ENCODE measurements at places on chromosomes 12 and 14.

GRCh38 chr12:109092497-109093021 is 713 bp downstream of the ALKBH2 start:
- no peak for DNase-seq

DNA sequence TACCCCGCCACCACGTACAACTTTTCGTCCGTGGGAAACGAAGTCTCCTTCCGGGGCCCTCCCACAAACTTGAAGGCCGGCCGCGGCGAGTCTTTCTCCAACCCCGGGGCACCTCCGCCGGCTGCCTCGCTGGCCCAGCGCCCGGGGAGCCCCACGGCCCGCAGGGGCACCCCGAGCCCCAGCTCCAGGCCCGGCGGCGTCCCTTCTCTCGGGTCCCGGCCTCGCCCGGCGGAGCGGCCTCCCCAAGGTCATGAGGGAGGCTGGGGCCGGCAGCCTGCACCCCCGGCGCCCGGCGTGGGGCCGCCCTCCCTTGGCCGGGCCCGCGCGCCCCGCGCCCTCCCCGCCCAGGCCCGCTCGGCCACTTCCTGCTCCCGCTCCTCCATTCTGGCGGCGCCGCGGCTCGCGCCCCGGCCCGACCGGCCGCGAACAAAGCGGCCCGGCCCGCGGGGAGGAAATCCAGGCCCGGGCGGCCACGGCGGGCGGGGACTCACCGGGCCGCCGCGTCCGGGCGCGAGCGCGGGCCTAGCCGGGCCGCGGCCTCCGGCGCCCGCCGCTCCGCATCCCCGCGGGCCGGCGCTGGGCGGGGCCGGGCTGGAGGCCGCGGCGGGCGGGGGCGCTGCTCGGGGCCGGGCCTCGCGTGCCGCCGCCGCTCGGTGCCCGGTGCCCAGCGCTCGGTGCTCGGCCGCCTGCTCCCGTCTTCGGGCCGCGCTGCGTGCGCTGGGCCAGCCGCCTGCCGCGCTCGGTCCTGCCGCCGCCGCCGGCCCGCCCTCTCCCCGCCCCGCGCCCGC is at the start of gene AKT1:
TSS of gene AKT1 (minus strand) at position 756 of the 788 bp plus-strand sequence. CDS start 3,105 bp downstream, outside the sequence.
- no peak for DNase-seq

- peak; percentile 37 for DNase-seq
Measured at GRCh38 chr12:66776974-66777373, 98.1 kb upstream of the GRIP1 start.

DNA sequence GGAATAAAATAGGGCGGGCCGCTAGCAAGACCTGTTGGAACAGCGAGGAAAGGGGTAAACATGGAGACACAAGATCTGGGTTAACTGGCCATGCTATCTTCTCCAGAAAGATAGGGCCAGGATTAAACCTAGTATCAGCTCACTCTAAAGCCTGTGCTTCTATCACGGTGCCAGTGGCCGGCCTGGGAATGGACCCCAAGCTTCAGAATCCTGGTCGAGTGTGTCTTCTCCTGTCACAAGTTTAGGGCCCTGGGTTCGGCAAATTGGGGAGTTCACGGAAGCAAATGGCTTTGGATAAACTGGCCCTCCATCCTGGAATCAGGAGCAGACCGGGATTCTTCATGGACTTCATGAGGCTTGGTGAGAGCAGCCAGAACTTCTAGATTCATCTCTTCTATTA is 82.2 kb downstream of the LGMN start:
- no peak for DNase-seq

DNA sequence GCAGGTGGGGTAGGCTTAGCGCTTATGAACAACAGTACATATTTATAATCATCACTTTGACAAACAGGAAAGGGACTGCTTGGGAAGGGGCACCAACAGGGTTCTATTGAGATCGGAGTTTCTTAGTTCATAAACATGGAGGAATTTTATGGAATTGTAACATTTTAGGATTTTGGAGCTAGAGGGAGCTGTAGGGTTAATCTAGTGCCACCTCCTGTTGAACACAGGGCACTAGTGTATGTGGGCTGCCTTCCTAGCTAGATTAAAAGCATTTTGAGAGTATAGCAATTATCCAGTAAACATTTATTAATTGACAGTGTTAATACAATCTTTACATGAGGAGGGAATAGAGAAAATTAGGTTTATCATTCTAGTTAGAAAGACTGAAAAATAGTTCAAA is 23.1 kb upstream of the TBC1D30 start:
- no peak for DNase-seq

GRCh38 chr12:106704081-106704480 is 70.4 kb upstream of the RIC8B start:
- DNase-seq = no peak

DNA sequence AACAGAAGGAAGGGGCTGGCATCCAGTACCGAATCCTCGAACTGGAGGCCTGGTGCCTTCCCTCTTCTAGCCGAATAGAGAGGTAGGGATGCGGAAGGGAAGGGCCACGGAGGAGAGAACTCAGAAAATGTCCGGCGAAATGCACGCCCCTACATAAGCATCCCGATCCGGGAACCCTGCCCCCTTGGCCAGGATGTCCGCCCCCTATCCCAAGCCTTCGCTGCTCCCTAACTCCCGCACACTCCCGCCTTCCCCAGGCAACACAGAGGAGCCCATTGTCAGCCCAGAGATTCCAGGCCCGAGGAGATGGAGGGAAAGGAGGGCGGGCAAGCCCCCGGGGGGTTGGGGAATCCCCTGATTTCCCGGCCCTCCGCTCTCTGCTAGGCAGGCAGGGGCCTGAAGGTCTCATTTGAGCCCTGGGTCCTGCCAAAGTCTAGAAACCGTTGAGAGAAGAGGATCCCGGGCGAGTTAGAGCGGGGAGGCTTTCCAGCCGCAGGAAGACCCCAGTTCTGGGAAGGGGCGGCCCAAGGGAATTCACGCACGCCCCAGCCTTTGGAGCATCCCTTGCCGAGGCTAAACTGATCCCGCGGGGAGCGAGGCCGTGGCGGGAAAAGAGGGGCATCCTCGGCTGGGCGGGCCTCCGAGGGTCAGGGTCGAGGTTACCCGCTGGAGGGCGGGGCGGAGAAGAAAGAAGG is 569 bp upstream of the ARHGEF40 start:
- DNase-seq = peak; percentile 48

GRCh38 chr12:47773062-47773857 is at the start of gene SLC48A1:
Gene SLC48A1 (plus strand): TSS chr12:47773238. CDS start chr12:47773305, 67 bp downstream.
- peak; percentile 79 for DNase-seq

DNA sequence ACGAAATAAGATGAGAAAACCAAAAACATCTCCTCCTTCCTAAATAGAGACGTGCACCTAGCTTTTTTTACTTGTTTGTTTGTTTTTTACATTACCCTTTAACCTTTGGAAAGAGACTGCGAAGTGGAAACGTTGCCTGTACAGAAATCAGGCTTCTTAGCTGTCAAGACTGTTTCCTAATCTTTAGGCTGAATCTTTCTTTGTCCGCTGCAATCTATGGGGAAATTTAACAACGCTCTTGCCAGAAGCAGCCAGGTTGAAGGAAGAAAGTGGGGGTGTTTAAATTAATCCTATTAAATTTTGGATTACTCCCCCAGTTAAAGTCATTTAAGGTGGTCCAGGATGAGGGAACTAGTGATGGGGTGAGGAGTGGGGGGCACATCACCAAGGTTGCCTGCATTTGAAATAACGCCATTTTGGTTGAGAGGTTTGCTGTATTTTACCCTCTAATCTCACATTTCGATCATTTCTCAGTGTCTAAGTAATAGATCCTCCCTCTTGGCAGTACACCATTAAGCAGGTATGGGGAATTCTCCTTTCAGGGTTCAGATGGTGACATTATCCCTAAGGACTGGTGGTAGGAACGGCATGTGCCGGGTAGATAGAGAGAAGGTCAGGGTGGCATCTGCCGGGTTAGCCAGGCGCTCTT is 2.6 kb downstream of the FLRT2 start:
- DNase-seq = no peak

- DNase-seq = no peak
Measured at GRCh38 chr14:77620222-77620870, 3.9 kb upstream of the SPTLC2 start.

- no peak for DNase-seq
Measured at GRCh38 chr12:107349008-107349747, 255.8 kb upstream of the CRY1 start.

GRCh38 chr12:104152685-104153241 is 14.8 kb upstream of the NFYB start:
- no peak for DNase-seq

DNA sequence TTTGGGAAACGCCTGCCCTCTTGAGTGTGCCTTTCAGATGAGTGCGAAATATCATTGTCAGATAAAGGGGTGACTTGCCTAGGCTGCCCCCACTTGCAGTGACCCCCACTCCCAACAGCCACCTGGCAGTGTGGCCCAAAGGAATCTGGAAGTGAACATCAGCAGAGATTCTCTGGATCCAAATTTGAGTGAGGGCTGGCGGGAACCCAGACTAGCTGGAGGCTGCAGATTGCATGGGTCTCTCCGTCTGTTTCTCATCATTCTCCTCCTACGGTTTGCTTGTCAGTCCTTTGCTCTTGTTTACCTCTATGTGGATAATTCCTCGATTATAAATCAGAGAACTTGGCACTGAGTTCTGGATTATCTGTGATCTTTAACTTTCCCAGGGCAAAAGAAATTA is 280.8 kb downstream of the ZFP36L1 start:
- DNase-seq = no peak

DNA sequence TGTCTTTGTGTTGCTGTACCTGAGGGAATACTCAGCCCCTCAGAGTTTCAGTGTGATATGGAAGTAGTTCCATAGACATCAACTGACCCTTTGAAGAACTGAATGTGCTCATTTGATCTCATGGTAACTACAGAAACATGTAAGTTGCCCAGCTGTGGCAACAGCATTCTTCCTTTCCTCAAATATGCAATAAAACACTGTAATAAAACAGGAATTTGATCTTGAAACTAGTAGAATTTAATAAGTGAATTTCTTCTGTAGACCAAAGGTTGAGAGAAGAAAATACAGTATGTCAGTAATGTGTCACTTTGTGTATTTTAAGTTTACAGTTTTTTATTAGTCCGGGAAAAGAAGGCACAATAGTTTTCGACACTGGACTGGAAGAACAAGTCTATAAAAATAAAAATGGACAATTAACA is 31.9 kb downstream of the KCTD10 start:
- no peak for DNase-seq

DNA sequence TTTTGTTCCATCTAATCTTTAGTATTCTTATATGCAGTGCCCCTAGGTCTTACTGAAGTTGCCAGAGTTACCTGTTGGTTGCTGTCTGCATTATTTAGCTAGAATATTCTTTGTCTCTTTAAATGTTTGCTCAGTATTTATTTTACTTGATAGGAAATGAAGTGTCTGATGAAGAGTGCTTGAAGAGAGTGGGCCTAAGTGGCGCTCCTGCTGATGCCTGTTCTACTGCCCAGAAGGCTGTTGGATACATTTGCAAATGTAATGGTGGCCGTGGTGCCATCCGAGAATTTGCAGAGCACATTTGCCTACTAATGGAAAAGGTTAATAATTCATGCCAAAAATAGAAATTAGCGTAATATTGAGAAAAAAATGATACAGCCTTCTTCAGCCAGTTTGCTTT is 18.9 kb downstream of the CMAS start:
- DNase-seq = no peak

GRCh38 chr14:69882116-69882864 is 3.1 kb downstream of the SMOC1 start:
- no peak for DNase-seq

DNA sequence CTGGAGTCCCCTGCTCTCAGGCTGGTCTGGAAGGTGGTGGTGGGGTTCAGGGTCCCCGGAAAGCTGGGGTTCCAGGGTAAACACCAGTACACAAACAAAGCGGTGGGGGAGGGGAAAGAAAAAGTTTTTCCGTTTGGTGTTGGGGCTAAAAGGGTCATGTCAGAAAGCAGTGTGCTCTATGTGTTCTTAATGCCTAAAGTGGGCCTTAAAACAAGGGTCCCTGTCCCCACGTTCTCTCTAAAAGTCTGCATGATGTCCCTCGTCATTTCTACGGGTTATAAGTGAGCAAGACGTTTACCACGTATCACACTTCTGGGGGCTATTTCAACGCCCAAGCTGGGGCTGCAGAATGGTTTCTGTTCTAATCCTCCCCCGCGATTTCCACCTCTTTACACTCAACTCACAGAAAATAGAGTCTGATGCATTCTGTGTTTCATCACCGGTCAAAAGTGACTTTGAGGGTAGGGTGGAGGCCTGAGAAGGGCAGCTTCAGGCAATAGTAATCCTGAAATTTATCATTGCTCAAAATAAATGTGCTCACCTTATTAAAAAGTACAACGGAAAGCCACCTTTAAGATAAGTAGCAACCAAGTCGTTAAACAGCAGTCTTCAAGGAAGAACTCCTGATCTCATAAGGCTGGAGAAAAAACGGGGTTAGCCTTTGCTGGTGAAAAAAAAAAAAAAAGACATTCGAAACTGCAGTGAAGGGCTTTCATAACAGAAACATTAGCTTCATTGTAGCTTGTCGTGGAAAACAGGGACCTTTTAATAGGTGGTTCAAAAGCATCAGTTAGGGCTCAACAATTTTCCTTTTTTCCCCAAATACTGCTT is 63.9 kb upstream of the PTGR2 start:
- DNase-seq = no peak

GRCh38 chr14:63436286-63437098 is 106.7 kb downstream of the PPP2R5E start:
- no peak for DNase-seq

- DNase-seq = peak; percentile 75
Measured at GRCh38 chr12:95117178-95117599, 43.8 kb upstream of the NR2C1 start.

DNA sequence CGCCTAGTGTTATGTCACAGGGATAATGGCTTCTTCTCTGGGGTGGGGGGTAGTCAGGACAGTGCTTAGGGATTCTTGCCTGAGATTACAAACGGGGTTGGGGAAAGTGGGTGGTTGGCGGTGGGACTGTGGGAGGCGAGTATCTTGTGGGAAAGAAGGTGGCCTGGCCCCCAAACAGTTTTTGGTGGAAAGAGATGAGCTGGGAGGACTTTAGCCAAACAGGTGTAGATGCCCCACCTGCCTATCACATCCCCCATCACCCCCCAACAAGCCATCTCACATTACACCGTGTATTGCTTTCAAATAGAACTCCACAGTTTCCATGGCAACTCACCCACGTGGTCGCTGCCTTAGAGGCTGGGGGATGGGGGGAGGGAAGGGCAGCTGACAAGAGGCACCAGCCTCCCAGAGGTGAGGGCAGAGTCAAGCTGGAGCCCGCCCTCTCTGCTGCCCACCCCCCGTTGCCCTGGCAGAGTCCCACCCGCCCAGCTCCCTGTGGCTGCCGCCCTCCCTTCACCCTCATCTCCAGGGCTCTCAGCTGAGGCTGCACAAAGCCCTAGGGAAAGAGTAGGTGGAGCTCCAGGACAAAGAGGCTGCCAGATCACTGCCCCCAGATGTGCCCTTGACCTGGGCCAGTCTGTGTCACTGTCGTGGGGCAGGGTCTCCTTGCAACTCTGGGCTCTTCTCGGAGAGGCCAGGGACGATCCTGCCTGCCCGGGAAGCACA is 98.3 kb downstream of the LRRC74A start:
- DNase-seq = peak; percentile 72

- no peak for DNase-seq
Measured at GRCh38 chr14:72901361-72901760, 7.5 kb upstream of the DPF3 start.

- no peak for DNase-seq
Measured at GRCh38 chr14:87888136-87888999, 104.6 kb downstream of the GALC start.

GRCh38 chr12:20211981-20212421 is 156.3 kb upstream of the PDE3A start:
- DNase-seq = no peak

- DNase-seq = no peak
Measured at GRCh38 chr12:122097927-122098756, 19.6 kb downstream of the MLXIP start.

GRCh38 chr14:77529963-77530362 is 31.3 kb upstream of the ISM2 start:
- no peak for DNase-seq
